ENCODE measurements at places on chromosomes 3 and 15. TPM values are rescaled to one million over a fixed set of nuclear protein-coding genes. Genes with fewer than 3 reads are reported as not detected.

GRCh38 chr3:109161487-109162123, 25.1 kb downstream of the C3orf85 start:
- no peak for DNase-seq

DNA sequence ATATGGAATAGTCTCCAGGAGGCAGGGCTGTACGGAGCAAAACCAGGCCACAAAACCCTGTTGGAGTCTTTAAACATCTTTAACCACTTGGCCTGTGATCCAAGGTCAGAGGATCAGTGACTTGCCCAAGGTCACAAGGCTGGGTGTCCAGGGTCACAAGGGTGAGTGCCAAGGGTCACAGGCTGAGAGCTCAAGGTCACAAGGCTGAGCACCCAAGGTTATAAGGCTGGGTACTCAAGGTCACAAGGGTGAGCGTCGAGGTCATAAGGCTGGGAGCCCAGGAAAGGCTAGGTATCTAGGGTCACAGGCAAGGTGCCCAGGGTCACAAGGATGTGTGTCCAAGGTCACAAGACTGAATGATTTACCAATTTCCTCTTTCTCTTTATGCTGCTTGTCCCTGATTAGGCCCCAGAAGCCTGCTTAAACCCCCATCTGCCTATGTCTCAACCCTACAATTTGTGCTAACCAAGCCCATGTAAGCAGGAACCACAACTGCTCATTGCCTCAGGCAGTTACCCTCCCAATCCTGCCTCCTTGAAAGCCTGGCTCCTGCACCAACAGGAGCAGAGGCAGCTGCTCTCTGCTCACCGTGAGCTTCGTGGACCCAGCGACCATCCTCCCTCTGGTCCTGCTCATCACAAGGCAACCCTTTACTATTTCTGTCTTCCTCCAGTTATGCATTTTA, 51.5 kb downstream of the MGLL start:
- no peak for DNase-seq

DNA sequence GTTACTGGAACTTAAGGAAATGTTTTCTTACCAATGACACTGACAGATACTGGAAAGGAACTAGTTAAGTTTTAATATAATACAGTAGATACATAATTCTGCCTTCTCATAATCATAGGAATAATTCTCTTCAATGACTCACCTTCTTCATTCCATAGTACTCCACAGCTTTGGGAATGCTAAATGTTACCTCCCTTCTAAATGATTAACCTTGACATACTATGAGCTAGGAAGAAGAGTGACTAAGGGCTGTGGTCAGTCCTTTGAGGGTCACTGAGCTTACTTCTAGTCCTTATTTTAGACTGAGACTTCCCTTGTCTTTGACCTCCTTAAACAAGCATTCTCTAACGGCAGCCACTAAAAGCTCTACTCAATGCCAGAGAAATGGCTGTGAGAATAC, 69.6 kb upstream of the PPIB start:
- no peak for DNase-seq

DNA sequence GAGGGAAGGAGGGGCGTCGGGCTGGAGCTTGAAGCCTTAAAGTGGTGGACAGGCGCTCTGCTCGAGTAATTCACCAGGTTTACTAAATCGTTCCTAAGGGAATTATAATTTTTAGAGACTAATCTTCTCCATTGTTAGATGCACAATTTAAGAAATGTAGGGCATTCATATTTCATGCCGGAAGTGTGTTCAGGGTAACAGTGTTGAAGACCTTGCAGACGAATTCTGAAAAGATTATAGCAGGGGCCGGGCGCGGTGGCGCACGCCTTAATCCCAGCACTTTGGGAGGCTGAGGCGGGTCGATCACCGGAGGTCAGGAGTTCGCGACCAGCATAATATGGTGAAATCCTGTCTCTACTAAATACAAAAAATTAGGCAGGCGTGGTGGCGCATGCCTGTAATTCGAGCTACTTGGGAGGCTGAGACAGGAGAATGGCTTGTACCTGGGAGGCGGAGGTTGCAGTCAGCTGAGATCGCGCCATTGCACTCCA, 365 bp upstream of the GTF2A2 start:
- DNase-seq, result no peak

LRRIQ4 gene
- not detected for polyA plus RNA-seq

THAP10 gene
- not detected for polyA plus RNA-seq

FYTTD1 gene
- 93.5 TPM for polyA plus RNA-seq

GREM1 gene
- not detected for polyA plus RNA-seq

EXD1 gene
- polyA plus RNA-seq, result not detected

Data from naive thymus-derived CD8-positive, alpha-beta T cell (primary cell).